ENCODE measurements at places on chromosomes 4 and X. TPM values are rescaled to one million over a fixed set of nuclear protein-coding genes. Genes with fewer than 3 reads are reported as not detected.

GRCh38 chr4:140152013-140152703 lies 1.8 kb downstream of the MAML3 start:
- peak; percentile 71 for DNase-seq

- no peak for DNase-seq
These were observed at the start of gene ADGRL3 for GRCh38 chr4:61200187-61200915. TSS of gene ADGRL3 (plus strand) at chr4:61200326.

GRCh38 chr4:81137894-81138293 lies 77.1 kb downstream of the PRKG2 start:
- DNase-seq = no peak

- no peak for DNase-seq
These were observed 41.0 kb downstream of the AMELX start for GRCh38 chrX:11334165-11334564.

GRCh38 chr4:188639479-188640100 lies 500.3 kb downstream of the TRIML1 start:
- DNase-seq = no peak

GRCh38 chr4:1374706-1375045 lies 27.7 kb downstream of the UVSSA start:
- DNase-seq = no peak

DUX4 gene
- not detected for total RNA-seq

- no peak for DNase-seq
These were observed 14.3 kb downstream of the G3BP2 start for GRCh38 chr4:75658876-75659275.

DNA sequence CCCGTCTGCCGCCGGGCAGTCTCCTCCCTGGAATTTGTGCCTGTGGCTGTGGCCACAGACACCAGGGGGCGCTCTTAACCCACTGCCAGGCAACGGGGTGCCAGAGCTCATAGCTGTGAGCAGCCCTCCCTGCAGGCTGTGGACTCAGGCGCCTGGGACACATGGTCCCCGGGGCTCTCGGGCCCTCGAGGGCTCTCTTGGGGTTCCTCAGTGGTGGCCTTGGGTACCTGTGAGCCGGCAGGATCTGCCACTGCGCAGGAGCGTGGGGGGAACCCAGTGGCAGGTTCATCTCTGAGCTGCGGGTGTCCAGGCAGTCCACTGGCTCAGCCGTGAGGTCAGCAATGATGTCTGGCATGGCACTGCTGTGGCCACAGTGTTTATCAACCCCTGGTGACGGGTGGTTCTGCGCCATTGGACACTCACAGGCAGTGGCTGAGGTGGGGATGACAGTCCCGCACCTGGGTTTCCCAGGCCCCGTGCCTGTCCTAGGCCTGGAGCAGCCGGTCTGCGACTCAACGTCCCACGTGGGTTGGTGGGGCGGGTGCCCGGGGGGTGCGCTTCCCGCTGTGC lies 37.2 kb downstream of the PCGF3 start:
- DNase-seq = peak; percentile 78

- no peak for DNase-seq
These were observed 560.8 kb upstream of the ATOH1 start for GRCh38 chr4:93267747-93268146.

GRCh38 chr4:139642364-139642763 lies 23.3 kb upstream of the MGST2 start:
- no peak for DNase-seq

DNA sequence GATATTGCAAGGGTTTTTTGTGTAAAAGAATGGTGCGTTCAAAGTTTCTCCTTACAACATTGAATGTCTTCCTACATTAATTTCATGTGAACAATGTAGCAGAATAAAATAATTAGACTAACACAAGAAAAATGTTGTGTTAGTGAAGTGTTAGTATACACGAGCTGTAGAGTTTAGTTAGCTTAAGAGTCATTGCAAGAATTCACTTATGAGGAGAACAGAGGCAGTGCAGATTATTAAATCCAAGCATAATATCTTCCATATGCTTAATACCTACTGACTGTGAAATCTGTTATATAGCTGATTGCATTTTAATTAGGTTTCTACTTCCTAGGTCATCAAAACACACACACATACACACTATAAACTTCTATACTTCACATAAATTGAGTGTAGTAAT lies 959.0 kb downstream of the FAT4 start:
- no peak for DNase-seq

MAGEC2 gene
- not detected for total RNA-seq

DNA sequence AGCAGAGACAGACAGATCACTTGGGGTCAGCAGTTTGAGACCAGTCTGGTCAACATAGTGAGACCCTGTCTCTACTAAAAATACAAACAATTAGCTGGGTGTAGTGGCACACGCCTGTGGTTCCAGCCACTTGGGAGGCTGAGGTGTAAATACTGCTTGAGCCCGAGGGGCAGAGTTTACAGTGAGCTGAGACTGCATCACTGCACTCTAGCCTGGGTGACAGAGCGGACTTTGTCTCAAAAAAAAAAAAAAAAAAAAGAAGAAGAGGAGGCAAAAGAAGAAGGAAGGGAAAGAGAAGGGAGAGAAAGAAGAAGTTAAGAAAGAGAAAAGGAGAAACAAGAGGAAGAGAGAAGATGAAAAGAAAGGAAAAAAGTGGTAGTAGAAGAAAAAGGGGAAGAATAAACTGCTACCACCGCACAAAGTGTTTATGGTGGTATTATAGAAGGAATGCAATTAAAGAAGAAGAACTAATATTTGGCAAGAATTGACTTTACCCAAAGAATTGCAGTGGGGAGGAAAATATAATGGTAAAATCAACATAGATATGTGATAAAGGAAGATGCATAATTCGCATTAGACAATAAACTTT lies 19.6 kb upstream of the NSUN7 start:
- no peak for DNase-seq

GRCh38 chr4:184628103-184628502 lies 21.1 kb downstream of the CASP3 start:
- DNase-seq = no peak

DNA sequence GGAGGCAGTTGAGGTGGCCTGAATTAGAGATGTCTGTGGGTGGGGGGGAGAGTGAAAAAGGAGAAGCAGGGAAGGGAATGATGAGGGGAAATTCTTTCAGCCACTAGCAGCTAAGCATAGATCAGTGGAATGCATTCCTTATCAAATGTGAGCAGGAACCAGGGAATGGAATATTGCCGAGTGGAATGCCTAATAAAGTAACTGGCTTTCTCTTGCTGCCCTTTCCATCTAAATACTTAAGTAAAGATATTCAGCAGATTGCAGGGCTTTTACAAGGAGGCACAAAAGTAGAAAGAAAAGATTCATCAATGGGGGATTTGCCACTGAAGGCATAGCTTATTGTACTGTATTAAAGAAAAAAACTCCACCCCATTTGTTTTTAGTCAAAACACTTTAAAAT lies 263.0 kb upstream of the RPS6KA3 start:
- no peak for DNase-seq

- peak; percentile 73 for DNase-seq
These were observed 16.3 kb downstream of the CD99 start for GRCh38 chrX:2707334-2707760.

DNA sequence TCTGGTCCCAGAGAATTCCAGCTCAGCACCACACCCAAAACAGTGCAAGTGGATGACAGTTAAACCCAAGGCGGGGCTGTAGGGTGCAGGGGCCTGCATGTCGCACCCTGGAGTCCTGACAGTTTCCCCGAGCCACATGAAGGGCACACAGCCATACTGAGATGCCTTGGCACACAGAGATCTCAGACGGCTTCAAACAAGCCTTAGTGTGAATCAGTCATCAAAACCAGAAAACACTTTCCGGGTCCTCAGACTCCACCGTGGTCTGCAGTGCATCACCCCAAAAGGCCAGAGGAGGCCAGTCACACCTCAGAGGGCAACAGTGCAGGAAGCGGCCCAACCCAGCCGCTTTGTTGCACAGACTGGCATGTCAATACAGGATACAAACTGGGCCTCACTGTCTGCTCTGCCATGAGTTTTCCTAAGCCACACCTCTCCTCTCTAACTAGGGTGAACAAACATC lies 64.6 kb upstream of the ENPP6 start:
- peak; percentile 70 for DNase-seq

GRCh38 chr4:125101719-125102118 lies 213.0 kb upstream of the FAT4 start:
- no peak for DNase-seq

TRO gene
- 1.5 TPM for total RNA-seq

ODAPH gene
- 1.9 TPM for total RNA-seq

- no peak for DNase-seq
These were observed 88.9 kb upstream of the POU3F4 start for GRCh38 chrX:83419030-83419792.

- DNase-seq = no peak
These were observed 85.1 kb upstream of the UCP1 start for GRCh38 chr4:140653718-140654494.

DNA sequence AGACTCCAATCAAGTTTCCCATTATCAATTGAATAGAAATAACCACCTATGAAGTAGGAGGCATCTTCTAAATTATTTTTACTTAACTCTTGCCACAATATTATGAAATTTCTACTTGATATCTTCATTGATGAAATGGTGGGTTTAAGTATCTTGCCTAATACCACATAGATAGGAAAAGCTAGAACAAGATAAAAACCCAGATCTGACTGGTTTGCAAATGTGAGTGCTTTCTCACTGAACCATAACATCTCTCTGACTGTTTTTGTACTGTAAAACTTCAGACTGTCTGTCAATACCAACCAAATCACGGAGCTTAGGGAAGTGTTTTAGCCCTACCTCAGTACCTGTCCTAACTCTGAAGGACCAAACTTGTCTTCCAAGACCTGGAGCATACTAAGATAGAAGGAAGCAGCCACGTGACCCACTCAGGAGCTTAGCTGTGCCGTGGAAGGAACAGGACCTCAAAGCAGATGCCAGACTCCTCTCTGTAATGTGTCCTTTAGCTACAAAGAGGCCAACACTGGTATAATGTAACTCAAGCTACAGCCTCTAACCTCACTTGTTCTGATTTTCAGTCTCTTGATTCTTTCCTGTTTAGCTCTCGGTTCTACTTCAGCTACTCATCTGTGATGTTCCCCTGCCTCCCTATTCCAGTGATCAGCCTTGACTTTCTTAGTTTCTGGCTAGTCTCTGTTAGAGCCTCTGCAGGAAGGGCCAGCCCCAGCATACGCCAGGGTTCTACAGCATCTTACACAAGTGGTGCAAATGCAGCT lies 84.4 kb downstream of the LRP2BP start:
- DNase-seq = no peak

MMRN1 gene
- 1.2 TPM for total RNA-seq

FGF13 gene
- not detected for total RNA-seq

DNA sequence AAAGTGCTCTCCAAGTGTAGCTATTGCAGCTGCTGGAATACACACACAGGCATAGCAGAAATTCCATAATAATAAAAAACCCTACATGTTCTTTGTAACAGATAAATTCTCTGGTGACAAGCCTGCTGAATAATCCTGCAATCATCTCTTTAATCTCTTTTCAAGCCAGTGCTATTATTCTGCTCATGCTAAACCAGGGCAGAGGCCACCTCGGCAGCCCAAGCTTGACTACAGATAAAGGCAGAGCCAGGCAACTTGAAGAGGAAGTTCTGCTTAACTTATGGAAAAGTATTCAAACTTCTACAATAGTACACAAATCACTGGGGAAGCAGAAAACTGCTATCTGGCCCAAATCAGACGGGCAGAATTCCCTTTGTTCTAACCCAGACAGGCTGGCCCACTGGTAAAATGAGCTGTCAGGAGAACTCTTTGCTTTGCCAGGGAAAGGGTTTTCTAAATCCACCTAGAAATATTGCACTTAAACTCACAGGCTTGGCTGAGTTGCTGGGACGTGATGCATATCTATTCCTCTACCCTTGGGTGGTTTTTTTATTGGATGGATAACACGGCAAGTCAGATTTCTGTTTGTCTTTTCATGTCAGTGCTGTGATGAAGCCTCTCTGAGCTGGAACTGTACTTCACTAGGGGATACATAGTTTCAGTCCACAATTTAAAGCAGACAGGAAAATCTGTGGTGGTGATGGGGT lies 70.5 kb downstream of the GATB start:
- DNase-seq = no peak

MAGEC3 gene
- not detected for total RNA-seq

- DNase-seq = no peak
These were observed 164.1 kb upstream of the STS start for GRCh38 chrX:6983207-6983955.

- DNase-seq = no peak
These were observed 703.0 kb downstream of the PCDH18 start for GRCh38 chr4:136829280-136829679.

- no peak for DNase-seq
These were observed 30.7 kb downstream of the EREG start for GRCh38 chr4:74395633-74396032.

DGAT2L6 gene
- total RNA-seq = not detected

NKX3-2 gene
- total RNA-seq = not detected

FREM3 gene
- not detected for total RNA-seq

DNA sequence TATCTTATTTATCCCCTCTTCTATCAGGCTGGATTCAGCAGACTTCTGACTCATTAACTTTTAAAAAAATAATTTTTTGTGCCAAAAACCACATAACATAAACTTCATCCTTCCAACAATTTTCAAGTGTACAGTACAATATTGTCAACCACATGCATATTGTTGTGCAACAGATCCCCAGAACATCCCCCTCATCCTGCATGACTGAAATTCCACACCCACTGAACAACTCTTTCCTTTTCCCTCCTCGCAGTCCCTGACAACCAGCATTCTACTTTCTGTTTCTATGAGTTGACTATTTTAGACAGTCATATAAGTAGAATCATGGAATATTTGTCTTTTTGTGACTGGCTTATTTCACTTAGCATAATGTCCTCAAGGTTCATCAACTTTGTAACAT lies 2.2 kb upstream of the MID2 start:
- no peak for DNase-seq

- no peak for DNase-seq
These were observed 232.5 kb downstream of the ANKRD50 start for GRCh38 chr4:124480061-124480460.

FGF2 gene
- total RNA-seq = 0.25 TPM

- no peak for DNase-seq
These were observed 5.7 kb downstream of the IL2 start for GRCh38 chr4:122450847-122451246.

GRCh38 chrX:134452596-134452995 lies 7.4 kb upstream of the HPRT1 start:
- DNase-seq = no peak

DNA sequence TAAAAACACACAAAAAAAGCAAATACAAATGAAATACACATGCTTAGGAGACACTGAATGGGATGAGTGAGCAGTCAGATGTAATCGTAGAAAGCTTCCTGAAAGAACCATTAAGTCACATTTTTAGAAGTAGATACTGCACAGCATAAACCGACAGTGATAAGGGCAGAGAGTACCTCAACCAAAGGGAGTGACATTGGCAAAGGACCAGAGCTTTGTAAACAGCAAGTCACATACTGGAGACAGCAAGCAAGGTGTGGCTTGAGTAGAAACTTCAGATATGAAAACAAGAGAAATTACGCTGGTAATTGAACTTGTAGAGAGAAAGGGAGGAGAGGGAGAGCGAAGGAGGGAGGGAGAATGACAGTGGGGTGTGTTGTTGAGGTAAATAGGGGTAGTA lies 92.0 kb downstream of the CHRDL1 start:
- no peak for DNase-seq

SLC2A9 gene
- total RNA-seq = 0.55 TPM

GRCh38 chrX:64265265-64265664 lies 34.9 kb upstream of the ASB12 start:
- DNase-seq = no peak

SHROOM4 gene
- total RNA-seq = not detected

STK32B gene
- total RNA-seq = not detected

- no peak for DNase-seq
These were observed 518.0 kb downstream of the RPA4 start for GRCh38 chrX:97401586-97402136.

DMRTC1 gene
- not detected for total RNA-seq

Data from activated CD4-positive, alpha-beta memory T cell treated with anti-CD3 and anti-CD28 coated beads, Interleukin-2, amount 10 ng/mL, durations not matched to agents 7 days and 5 days (primary cell).